ENCODE measurements at places on chromosomes 12 and 14.

- DNase-seq, result no peak
Observed at GRCh38 chr14:21054123-21054767, 3.4 kb upstream of the RNASE8 start.

DNA sequence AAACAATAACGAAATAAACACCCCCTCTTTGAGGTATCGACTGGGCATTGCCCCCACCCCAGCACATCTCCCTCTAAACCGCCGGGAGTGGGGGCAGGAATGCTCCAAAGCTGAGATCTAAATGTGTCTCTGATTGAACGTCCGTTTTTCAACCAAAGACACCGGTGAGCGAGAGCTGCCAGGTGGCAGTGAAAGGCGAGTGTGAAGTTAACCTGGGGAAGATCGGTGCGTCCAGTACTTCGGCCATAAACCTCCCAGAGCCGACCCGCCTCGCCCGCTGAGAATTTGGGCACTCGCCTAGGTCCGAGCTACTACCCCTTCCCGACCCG lies 625 bp downstream of the ANGEL1 start:
- no peak for DNase-seq

DNA sequence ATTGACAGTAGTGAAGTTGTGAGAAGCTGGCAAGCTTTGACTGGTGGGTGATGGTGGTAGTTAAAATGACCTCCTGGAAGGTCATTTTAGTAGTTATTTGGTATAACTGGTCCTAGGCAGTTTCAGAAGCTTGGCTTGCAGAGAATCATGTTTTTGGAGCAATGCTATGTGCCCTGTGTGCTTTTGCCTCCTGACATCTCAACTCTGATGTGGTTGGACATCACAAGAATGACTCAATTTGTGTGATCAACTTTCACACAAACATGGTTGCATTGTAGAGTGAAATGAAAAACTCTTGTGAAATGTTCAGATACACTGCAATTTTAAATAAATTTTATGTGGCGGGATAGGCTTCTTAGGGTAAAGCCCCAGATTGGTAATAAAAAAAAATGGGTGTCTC lies 8.3 kb upstream of the ABCD2 start:
- DNase-seq, result no peak

GRCh38 chr14:34981743-34982420 lies 910 bp upstream of the SRP54 start:
- peak; percentile 4 for DNase-seq

GRCh38 chr12:50066402-50066801 lies 9.0 kb downstream of the ASIC1 start:
- DNase-seq, result peak; percentile 93

DNA sequence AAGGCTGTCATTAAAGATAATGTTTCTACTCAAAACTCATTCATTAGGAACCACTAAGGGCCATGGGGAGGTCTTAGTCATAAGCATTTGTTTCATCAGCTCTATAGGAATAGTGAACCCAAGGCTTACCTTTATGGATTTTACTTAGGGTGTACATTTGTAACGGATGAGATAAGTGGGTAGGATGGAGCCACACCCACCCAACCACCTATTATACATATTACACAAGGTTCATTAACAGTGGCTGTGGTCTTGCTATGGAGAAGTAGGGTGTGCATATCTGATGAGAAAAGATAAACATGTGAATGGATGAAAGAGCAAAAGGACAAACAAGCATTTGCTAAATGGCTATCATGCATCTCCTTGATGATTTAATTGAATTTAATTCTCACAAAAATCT lies 39.6 kb upstream of the ITPR2 start:
- no peak for DNase-seq

DNA sequence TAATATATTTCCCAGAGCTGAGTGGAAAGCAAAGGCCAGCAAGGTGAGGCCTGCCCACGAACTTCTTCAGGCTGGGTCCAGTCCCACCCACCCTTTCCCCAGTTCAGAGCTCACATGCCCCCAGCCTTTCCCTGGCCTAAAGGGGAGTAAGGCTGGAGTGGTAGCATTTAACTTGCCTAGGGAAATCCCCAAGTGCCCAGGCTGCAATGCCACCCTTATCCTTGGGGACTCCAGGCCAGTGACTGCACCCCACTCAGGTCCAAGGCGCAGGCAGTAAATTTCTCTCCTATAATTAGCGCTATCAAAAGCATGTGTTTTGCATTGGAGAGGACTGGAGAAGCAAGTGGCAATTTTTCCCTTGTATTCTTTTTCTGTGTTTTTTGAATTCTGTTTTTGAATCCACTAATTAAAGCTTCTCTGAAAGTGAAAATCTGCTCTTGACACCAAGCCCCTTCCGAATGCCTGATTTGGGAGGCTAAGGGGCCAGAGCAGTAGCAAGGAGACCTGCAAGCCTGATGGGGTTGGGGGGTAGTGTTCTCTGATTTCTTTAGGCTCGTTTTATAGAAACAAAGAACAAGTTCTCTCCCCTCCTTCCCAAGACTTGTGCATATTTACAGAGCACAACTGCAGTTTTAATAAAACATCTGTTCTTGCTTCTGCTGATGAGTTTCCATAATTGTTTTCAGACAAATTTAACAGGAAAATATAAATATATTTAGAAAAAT lies 3.5 kb upstream of the HOXC6 start:
- no peak for DNase-seq

DNA sequence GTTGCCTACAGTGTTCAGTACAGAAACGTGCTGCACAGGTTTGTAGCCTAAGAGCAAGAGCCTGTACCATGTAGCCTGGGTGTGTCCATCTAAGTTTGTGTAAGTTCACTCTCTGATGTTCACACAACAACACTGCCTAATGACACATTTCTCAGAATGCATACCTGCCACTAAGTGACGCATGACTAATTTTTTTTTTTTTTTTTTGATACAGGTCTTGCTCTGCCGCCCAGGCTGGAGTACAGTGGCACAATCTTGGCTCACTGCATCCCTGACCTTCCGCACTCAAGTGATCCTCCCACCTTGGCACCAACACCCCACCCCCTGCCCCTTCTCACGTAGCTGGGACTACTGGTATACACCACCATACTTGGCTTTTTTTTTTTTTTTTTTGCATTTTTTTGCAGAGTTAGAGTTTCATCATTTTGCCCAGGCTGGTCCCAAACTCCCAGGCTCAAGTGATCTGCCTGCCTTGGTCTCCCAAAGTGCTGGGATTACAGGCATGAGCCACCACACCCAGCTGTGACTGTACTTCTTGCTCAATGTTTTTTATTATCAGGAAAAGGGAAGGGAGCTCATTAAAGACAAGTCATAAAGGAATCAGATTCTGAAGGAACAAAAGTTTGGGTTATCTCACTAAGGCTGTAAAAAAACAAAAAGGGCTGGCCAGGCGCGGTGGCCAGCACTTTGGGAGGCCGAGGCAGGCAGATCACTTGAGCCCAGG lies 10.0 kb upstream of the CDC42BPB start:
- peak; percentile 22 for DNase-seq

DNA sequence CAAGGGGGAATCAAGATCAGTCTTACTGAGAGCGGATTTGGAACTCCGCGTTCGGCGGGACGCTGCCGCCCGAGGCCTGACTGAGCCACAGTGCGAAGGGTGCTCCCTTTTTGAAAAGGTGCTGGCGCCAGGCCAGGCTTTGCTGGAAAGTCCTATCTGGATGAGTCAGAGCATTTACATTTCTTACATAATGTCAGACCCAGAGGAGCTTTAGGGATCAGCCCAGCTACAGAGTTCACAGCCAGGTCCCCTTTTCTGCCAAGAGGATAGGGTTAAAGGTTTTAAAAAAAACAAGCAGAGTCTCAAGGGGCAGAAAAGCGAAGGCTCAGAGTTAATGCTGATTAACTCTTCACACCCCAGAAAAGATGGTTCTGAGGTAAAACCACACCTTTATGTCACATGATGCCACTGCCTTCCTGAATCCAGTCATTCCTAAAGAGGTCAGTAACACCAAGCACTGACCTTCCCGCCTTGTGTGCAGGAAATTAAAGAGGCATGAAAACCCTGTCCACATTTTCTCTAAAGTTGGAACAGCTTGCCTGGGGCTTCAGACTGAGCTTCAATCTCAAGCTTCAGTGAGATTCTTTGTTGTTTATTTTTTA lies 11.7 kb upstream of the FBXL14 start:
- peak; percentile 89 for DNase-seq

GRCh38 chr12:90989686-90990111 lies 15.1 kb downstream of the EPYC start:
- DNase-seq, result no peak

DNA sequence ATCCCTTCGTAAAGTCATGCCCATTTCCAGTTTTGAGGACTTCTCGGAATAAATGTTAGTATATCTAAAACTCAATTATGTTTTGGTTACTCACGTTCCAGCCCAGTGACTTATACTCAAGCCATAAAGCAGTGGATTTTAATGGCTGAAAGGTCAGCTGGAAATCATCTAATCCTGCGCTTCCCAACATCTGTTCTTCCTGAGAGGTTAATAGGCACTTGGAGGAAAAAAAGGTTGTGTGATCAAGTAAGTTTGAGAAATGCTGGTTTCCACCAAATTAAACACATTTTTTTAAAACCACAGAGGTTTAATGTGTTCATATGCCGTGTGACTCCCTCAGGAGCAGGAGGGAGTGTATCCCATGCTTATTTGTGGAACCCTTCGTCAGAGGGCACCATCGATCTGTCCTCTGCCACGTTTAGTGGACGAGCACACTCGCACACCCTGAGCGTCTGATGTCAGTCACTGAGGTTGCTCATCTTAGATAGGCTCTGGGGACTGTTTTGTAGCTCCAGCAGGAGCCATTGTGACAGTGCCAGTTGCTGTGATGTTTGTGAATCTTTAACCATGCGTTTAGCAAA lies 41.4 kb downstream of the FBXL14 start:
- peak; percentile 80 for DNase-seq

GRCh38 chr12:49225576-49226166 lies 36.8 kb upstream of the TUBA1A start:
- peak; percentile 52 for DNase-seq

GRCh38 chr14:71539650-71540285 lies 392.5 kb upstream of the RGS6 start:
- peak; percentile 42 for DNase-seq

DNA sequence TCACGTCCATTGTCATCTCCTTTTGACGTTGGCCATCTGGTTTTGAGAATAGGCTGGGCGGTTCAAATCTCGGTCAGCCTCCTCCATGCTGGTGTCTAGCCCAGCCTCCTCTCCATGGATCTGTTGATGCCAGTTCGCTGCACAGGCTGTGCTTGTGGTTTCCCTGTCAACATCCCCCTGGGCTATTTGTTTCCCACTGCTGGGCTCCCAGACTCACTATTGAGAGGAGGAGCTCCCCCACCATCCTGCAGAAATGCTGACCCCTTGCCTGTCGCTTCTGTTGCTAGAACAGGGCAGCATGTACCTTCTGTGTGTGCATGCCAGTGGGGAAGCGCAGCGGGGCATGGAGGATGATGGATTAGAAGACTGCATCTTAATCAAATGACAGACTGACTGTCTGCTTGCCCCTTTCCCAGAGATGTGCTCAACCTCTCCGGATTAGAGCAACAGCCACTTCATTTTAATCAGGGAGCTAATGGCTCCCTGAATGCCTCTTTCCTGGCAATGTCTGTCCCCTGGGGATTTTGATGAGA lies 170.5 kb downstream of the TSPAN9 start:
- no peak for DNase-seq

- DNase-seq, result no peak
Observed at GRCh38 chr12:116962197-116962596, 51.4 kb downstream of the FBXW8 start.

- no peak for DNase-seq
Observed at GRCh38 chr14:36664322-36665193, 2.9 kb downstream of the PAX9 start.

GRCh38 chr14:30748343-30748742 lies 126.0 kb upstream of the COCH start:
- DNase-seq, result no peak

DNA sequence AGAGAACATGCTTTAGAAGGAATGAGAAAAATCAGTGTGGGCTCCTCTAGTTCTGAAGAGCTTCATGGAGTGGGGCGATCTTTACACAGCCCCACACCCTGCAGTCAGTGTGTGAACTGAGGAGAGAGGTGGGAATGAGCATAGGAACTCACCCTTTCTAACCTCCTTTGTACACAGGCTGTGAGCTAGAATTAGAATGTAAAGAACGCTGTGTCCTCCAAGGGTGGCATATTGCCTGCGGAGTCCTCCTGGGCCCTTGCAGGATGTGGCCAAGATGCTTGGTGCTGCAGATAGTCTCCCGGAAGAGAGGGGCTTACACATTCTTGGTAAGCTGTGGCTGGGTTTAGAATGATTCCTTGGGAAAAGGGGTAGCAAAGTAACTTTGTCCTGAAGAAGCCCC lies 43.9 kb downstream of the NINJ2 start:
- DNase-seq, result no peak

- no peak for DNase-seq
Observed at GRCh38 chr12:113055594-113056380, 743 bp upstream of the DTX1 start.

DNA sequence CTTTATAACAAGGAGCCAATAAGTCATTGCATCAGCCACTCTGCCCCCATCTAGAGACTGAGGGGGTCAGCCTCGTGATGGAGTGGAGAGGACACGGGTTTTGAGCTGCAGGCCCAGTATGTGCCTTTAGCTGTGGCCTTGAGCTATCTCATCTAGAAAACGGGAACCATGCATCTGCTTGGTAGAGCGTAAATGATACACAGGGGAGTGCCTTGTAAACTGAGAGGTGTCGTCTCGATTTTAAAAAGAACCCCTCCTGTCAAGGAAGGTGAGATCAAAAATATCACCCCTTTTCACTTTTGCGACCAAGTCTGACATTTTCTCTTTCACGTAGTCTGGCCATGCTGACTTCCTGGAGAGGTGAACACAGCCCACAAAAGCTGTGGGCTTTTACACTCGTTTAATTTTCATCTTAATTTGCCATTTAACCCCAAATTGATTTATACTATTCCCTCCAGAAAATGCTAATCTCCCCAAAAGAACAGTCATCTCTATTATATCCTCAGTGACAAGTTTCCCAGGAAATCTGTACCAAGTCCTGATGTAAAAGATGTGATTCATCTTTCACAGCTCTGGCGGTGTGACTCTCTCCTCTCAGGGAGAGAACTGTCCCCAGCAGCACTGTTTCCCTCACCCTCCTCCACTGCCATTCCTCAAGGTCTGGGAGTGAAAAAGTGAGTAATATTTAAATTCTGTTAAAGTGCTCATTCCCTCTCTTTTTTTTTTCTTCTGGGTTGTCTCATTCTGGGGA lies 30.6 kb downstream of the VCPKMT start:
- peak; percentile 74 for DNase-seq

DNA sequence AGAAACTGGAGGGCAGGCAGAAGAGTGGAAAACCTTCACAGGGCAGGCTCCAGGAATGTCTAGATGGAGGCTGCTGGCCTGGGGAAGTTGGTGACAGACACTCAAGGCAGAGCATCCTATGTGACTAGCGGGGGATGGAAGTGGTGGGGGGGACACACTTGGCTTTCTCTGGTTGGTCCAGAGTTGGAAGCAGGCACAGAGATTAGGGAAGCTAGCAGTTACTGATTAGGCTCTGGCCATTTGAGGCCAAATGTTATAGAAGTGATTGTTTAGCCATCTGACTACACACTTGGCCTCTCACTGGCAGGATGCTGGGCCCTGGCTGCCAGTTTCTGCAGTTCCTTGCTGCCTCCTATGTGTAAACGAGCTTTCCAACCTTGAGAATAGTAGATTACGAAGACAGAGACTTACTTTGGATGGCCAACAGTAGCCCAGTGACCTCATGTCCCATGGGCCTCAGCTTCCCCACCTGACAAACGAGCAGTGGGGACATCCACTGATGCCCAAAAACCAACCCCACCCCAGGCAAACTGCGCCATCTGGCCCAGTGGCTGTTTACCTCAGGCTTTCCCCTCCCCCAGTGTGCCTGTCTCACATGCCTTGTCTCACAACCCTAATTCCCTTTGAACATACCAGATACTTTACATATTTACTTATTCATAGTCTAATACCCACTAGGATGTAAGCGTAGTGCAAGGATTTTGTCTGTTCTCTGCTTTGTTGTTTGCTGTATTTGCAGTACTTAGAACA lies 102.7 kb downstream of the PAPLN start:
- no peak for DNase-seq

GRCh38 chr12:14201291-14201690 lies 164.2 kb upstream of the ATF7IP start:
- no peak for DNase-seq

Measured in fibroblast of skin of abdomen (primary cell).